ENCODE measurements at places on chromosomes 5 and 9.
A peak's percentile ranks its signal among the peaks of the same experiment; 100 is the strongest.

DNA sequence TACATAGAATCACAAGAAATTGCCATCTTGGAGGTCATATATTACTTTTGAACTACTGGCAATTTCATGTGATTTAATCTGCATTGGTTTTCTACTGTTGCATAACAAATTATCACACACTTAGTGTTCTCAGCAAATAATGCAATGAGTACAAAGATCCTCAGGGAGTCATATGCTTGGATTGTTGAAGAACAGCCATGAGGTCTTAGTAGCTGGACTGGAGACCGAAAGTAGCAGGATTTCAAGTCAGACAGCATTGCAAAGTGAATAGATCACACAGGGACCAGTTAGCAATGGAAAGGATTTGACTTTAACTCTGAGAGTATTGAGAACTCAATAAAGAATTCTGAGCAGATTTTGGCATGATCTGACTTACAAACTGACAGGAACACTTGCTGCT is 32.2 kb upstream of the FRMD3 start:
- DNase-seq, result no peak

- DNase-seq, result peak; percentile 61
Measured at GRCh38 chr5:112146323-112147226, 272.5 kb downstream of the EPB41L4A start.

DNA sequence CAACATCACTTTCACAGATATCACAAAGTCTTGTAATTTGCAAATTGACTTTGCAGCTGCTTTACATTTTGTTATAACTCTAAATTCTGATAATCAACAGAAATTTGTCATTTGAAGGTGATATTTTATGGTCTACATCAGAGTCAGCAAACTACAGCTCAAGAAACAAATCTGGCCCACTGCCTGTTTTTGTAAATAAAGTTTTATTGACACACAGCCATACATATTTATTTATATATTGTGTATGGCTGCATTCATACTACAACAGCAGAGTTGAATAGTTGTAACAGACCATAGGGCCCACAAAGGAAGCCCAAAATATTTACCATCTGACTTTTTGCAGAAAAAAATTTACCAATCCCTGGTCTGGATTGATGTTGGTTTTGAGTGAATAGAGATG is 87.0 kb upstream of the GRIA1 start:
- no peak for DNase-seq

DNA sequence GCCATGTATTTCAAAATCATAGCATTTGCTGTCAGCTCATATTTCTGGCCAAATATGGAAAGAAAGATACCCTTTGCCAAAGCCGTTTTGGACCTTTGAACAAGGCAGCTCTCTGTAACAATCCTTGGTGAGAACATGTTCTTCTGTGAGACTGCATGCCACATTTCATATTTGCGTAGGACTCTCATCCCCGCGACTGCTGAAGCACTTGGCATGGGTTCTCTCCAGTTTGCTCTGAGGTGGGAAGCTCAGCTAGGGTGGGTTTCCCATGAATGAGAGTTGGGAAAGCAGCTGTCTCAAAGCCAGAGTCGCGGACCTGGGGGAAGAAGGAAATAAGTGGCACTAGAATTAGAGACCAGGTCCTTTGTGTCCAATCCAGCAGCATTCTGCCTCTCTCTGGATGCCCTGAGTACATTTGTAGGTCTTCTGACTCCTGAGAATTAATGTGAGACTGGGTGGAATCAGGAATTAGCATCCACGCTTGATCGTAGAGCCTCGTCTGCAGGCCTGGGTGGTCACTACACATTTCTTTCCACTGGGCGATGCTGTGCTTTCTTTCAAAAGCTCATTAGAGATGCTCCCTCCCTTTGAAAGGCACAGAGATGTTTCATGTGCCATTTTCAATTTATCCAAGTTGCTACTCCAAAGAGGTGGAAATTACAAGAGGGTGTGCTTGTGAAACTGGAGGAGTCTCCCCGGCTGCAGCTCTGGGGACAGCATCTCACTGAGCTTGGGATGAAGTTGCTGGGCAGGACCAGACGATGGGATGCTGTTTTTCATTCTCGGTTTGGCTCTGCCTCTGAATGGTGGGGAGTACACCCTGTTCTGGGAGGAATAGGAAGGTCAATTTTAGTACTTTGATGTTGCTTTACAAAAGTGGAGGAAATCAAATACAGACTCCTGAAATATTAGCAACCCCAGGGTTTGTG is 197.2 kb downstream of the GADD45G start:
- no peak for DNase-seq

GRCh38 chr9:78694974-78695373 is 398.0 kb downstream of the PSAT1 start:
- DNase-seq, result no peak
